ENCODE measurements at places on chromosomes 13 and 19.
A peak's percentile ranks its signal among the peaks of the same experiment; 100 is the strongest.

GRCh38 chr13:46136688-46137087, 31.9 kb upstream of the CPB2 start:
- no peak for DNase-seq

- DNase-seq, result peak; percentile 19
Observed at GRCh38 chr13:47216176-47216822, 319.4 kb upstream of the HTR2A start.

DNA sequence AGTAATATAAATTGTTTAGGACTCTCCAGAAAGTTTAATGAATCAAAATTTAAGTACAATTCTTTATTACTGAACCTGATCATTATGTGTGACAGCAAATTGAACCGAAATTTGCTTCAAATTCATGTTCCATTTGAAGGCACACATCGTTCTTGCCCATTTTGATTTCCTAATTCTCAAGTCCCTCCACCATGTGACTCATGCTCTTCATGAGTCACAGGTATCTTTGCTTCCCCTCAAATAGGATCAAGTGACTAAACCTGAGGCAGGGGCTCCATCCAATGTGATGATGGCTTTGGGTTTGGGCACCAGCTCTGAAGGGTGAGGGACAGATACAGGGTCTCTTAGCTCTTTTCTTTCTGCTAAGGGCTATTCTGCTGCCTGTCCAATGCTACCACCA, 86.1 kb downstream of the THSD1 start:
- no peak for DNase-seq

DNA sequence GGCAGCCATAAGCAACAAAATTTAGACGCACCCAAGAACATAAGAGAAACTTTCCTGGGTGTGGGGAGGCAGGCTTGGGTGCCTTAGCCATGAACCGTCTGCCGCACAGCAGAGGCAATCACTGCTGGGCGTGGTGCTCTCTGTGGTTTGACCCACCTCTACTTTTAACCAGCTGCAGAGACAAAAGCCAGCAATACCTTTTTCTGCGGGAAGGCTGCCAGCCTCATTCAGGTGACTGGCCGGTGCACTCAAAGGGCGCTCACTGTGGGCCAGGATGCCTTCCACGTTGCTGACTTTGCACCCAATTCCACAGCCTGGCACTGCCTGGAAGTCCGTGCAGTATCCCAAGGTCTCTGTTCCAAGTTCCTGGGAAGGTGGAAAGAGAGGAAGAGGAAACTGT, 69.1 kb downstream of the ATP7B start:
- no peak for DNase-seq

GRCh38 chr19:2237869-2238153, 1.2 kb downstream of the SF3A2 start:
- DNase-seq, result no peak

GRCh38 chr13:65555962-65556361, 1674.2 kb downstream of the PCDH9 start:
- no peak for DNase-seq

GRCh38 chr19:33644284-33644836, 22.6 kb downstream of the CHST8 start:
- no peak for DNase-seq

- no peak for DNase-seq
Observed at GRCh38 chr13:37295071-37295470, 189.6 kb upstream of the CSNK1A1L start.

DNA sequence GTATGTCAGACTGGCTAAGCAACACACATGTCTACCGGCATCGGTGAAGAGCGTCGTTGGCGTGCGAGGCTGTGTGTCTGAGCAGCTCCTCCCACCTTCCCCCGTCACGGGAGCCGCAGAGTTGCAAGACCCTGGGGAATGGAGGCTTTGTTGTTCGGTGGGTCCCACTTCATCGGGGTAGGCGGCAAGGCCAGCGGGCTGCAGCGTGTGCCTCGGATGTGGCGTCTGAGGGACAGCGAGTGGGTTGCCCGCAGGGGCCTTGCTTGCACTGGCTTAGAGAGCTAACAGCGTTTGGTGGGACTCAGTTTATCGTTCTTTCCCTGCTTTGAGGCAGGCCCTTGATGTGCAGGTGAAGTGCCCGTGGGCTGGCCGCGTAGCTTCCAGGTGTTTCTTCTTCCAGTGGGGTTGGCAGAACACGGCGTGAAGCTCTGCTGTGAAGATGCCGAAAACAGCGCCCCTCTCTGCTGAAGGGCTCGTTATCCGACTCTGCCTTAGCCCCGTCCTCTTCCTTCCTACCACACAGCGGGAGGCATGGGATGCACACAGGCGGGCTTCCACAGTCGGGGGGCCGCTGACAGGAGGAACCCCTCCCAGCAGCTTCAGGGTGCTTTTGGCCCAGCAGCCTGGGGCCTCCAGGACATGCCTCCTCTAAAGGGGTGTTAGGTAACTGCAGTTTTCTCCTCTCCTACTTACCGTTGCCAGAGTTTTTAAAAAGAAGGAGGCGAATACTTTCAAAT, 85.2 kb downstream of the ATP11A start:
- no peak for DNase-seq

GRCh38 chr13:19645000-19645399, 11.5 kb downstream of the MPHOSPH8 start:
- DNase-seq, result no peak

DNA sequence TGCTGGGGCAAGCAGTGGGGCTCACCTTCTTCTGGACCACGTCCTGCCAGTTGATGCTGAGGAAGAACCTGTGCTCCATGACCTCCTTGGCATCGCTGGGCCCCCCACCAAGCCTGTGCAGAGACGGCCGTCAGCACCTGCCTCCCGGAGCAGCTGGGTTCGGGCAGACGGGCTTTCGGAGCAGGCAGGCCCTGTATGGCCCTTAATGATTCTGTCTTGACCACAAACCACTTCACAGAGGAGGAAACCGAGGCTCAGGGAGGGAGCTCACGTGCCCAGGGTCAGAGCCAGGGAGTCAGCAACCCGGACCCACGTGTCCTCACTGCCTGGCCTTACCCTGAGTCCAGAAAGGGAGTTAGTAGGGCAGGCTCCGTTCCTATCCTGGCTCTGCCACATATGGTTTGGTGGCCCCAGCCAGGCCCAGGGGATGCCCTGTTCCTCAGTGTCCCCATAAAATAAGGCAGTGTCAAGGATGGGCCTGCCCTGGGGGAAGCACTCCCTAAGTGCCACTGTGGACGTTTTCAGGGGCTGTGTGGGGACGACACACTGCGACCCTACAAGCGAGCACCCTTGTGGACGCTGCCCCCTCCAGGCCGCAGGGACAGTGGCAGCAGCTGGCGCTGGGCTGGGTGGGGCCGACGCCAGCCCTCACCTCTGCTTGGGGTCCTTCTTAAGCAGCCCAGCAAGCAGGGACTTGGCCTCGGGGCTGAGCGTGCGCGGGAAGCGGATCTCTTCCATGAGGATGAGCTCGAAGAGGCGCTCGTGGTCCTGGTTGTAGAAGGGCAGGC, 8.9 kb upstream of the CCNP start:
- DNase-seq, result no peak

- peak; percentile 13 for DNase-seq
Observed at GRCh38 chr13:64675255-64675892, 2554.8 kb downstream of the PCDH9 start.

DNA sequence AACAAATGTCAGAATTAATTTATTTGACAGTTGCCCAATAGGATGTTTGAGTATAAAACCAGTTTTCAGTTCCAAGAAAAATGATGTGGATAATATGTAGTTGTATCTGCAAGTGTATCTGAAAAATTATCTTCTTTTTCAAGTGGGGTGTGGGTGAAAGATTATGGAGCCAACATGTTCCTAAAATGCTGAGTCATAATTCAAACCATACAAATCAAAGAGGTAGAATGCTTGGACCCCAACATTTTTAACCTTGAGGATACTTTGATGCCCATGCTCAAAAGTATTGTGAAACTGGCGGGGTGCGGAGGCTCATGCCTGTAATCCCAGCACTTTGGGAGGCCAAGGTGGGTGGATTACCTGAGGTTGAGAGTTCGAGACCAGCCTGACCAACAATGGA, 54.0 kb upstream of the ZNF724 start:
- DNase-seq, result no peak

DNA sequence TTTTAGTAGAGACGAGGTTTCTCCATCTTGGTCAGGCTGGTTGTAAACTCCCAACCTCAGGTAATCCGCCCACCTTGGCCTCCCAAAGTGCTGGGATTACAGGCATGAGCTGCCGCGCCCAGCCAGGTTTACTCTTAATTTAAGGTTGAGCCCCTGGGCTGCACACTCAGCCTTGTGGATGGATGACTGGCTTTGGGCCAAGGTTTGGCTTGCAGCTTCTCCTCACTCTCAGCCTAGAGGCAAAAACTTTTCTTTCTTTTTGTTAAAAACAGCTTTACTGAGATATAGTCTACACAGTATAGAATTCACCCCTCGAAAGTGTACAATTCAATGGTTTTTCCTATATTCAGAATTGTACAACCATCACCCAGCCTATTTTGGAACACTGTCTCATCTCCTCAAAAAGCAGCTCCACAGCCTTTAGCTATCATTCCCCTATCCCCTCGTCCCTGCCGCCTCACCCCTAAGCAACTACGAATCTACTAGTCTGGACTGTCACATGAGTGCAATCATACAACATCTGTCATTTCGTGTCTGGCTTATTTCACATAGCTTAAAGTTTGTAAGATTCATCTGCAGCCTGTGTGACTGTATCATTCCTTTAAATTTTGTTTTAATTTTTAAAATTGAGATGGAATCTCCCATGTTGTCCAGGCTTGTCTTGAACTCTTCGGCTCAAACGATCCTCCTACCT, 14.5 kb upstream of the TSPAN16 start:
- DNase-seq, result no peak

DNA sequence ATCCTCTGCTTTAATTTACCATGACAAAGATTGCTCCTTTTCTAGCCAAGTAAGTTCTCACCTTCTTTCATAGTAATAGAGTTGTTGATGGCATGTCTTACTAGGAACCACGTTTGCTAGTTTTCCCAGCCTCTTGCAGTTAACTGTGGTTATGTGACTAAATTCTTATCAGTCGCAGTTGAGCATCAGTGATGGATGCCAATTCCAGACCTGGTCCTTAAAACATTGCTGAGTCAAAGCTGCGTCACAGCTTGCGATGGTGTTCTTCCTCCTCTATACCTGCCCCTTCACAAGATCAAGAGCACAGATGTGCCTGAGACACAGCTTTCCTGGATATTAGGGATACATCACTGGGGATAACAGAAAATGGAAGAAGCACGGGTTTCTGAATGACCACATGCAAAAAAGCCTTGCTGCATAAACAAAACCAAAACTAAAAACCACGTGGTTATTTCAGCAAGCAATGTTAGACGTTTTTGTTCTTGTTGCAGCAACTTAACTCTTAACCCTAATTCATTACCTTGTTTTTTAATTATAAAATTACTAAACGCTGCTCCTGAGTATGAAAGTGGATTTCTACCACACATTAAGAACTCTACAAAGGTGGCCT, 97.6 kb upstream of the DACH1 start:
- no peak for DNase-seq

DNA sequence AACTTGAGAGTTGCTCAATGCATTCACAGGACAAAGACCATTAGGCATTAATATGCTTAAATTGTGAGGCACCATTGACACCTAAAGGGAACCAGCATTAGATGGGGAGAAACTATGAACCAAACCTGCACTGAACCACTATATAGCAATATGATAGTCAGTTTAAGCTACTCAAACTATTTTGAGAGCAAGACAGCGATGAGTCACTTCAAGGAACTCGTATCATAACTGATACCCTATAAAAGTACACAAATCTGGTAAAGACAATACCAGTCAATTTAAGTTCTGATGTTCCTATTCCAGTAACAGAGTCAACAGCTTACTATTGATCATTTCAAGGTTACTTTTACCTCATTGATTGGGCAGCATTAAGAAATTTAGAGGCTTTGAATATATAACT, 151.3 kb upstream of the ATXN8OS start:
- DNase-seq, result no peak

- DNase-seq, result no peak
Observed at GRCh38 chr13:35881360-35881759, 249.8 kb downstream of the DCLK1 start.

GRCh38 chr13:45143346-45143751, 23.0 kb downstream of the GTF2F2 start:
- DNase-seq, result peak; percentile 13

DNA sequence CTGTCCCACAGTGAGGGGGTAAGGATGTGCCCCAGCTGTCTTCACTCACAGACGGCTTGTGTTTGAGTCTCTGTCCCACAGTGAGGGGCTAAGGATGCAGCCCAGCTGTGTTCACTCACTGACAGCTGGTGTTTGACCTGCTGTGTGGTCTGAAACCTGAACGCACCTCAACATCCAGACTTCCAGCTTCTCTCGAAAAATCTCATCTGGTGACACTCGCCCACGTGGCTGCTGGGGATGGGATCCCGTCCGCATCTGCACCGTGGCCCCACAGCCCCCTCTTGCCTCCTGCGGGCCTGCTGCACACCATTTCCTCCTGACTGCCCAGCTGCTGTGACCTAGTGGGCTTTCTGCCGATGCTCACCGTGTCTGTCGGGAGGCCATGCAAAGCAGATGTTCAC, 27.3 kb downstream of the CHAF1A start:
- DNase-seq, result no peak

DNA sequence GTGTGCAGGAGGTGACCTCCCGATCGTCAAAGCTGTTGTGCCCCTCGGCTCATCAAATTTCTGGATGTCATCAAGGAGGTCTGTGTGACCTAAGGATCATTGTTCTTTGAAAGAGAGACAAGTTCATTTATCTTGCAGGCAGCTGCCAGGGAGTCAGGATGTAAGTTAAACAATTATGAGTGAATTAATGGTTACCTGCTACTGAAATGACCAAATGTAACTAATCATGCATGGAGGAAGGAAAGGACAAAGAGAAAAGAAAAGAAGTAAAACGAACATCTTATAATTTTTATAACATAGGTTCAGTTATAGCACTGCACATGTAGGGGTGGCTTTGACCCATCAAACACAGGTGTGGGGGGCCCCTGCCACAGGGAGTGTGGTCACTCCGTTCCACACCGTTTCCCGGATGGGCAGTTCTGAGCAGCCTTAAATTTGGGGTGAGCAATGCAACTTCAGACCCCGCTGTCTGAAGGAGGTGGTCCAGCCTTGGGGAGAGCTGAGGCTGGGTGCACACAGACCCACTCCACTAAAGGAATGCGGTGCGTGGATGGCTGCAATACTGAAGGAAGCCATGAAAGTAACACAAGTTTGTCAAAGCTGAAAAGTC, 5.3 kb downstream of the CD22 start:
- no peak for DNase-seq

- DNase-seq, result no peak
Observed at GRCh38 chr19:46806656-46807055, 18.3 kb upstream of the SLC1A5 start.

DNA sequence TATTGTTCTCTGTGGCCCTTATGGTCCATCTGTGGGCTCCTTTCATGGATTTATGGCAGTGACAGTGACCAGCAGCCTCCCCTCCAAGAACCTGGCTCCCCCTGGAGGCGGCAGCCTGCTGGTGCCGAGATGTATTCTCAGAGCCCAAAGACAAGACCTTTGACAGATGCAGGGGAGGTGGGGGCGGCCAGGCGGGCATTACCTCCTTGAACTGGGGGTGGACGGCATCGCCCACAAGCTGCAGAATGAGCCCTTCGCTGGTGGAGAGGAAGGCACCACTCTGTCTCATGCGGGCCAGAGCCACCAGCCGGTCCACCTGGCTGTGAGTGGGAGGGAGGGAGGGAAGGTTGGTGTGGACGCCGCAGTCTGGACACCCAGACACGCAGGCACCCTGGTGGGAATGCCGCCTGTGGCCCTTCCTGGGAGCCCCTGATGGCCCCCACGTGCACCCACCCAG, 6.6 kb downstream of the ISOC2 start:
- DNase-seq, result no peak

GRCh38 chr19:6088602-6089049, 21.7 kb downstream of the RFX2 start:
- no peak for DNase-seq
